ENCODE measurements at places on chromosomes 13 and 19.

- no peak for DNase-seq
Measured at GRCh38 chr13:112831196-112831595, 137.8 kb upstream of the MCF2L start.

DNA sequence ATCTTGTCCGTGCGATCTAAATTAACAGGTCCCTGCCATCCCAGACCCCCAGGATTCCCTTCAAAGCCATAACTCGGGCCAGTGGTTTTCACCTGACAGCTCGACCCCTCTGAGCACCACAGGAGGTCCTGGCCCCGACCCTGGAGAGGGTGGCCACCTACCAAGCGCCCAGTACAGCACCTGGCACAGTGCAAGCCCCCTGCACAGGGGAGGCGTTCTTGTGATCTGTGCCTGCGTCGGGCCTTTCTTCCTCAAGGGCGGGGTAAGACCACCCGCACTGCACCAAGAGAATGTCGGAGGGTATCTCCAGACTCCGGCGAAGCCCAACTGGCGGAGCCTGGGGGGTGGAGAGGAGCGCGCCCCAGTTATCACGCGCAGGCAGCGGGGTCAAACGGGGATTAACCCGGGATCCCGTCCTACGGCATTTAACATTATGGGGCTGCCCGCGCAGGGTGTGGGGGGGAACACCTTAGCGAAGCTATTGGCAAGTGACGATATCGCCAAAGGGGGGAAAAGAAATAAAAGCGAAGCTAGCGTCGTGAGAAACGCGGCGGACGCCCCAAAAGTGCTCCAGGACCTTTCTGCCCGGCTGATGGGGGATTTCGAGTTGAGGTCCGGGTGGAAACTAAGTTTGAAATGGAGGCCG is 1.3 kb upstream of the HNRNPL start:
- DNase-seq = peak; percentile 35

DNA sequence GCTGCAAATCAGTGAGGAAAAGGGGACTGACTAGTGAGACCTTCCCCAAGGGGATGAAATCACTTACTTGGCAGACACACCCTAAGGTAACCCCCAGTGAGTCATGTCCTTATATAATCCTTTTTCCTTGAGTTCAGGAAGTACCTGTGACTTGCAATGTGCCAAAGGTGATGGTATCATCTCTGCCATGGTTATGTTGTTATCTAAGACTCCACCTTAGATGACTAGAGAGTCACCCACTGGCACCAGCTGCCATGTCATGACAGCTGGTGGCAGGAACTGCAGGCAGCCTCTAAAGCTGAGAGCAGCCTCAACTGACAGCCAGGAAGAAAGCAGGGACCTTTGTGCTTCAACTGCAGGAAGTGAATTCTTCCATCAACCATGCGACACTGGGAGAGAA is 12.5 kb downstream of the PBX4 start:
- DNase-seq = no peak

DNA sequence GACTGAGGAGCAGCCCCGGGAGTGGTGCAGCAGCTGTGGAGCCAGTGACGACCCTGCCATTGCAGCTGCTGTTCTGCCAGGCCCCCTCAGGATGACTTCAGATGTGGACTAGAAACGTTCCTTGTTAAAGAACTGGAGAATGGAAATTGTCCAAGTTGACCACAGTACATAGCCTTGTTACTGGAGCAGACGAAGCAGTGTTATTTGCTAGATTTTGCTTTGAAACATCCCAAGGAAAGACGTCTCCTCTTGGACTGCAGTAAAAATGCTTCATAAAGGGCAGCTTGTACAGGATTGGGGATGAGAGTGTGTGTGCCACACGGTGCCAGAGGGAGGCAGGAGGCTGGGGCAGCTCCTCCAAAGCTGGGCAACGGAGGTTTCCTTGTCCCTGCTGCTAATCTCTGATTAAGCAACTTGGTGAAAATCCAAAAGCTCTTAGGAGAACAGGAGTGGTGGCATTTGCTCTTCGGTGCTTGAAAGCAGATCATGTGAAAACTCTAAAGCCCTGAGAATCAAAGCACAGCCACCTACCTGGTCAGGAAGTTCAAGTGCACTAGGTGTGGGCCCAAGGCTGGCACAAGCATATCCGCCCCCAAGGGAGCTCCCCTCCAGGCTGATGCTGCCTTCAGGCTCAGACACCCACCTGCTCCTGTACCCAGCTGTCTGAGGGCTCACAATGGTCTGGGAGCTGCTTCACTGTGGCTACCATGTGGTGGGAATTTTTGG is 34.5 kb downstream of the SHISA2 start:
- DNase-seq = no peak

GRCh38 chr19:13841962-13842290 is 35.0 kb upstream of the NANOS3 start:
- DNase-seq = no peak

DNA sequence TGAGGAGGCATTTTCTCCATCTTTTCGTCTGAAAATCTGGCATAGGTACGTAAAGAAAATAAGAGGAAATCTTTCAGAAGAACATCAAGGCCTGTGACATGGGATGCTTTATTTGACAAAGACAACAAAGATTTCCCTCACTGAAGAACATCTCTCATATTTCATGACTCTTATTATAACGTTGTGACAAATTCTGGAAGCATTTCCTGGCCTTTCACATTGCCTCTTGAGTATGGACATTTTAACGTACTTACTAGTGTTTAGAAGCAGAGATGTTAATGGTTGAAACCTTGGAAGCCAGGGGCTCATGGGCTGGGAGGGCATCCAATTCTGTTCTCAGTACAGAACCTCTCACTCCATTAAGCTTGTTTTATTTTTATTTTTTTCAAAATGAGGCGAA is 210.8 kb downstream of the DCT start:
- DNase-seq = no peak

- no peak for DNase-seq
Measured at GRCh38 chr13:93535251-93535650, 308.6 kb downstream of the GPC6 start.

DNA sequence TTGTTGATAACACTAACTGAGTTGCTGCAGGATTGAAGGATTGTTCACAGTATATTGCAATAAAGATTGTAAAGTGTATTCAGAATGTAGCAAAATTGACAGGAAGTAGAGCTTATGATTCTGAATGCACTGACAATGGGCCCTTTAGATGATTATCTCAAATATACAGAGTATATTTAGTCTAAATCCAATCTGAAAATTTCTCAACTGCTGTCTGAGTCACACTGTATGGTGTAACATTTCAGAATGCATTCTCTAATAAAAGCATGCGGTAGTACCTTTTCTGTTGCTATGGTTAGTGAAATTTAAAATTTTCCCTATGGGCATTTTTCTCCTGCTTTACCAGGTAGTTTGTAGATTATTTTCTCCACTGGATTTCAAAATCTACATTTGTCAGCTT is 365.2 kb downstream of the PCDH17 start:
- no peak for DNase-seq

DNA sequence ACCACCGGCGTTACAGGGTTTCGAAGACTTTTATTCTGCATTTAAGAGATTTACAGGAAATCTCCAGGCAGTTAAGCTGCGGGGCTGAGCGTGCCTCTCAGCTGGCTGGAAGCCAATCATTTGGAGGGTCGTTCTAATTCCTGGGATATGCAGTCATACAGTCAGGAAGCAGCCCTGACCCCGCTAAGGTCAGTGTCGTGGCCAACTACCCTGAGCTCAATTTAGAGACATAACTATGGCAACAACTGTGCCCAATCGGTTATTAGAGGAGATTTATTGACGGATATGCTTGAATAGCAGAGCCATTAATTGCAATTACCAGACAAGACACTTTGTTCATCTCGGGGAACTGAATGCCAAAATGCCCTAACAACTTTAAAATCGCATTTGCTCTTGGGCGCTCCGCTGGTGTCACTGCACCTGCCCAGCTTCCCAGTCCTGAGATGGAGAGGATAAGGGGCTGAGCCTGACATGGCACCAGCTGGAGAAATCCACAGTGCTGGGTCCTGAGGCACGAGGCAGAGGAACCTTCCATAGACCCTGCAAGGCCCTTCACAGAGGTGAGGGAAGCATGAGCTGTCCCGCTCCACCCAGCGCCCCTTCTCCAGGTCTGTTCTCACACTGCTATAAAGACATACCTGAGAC is 15.1 kb upstream of the ZNF507 start:
- no peak for DNase-seq

GRCh38 chr19:33905473-33905936 is 108.8 kb downstream of the KCTD15 start:
- DNase-seq = peak; percentile 25

GRCh38 chr13:37665420-37665819 is 66.9 kb upstream of the POSTN start:
- DNase-seq = no peak

DNA sequence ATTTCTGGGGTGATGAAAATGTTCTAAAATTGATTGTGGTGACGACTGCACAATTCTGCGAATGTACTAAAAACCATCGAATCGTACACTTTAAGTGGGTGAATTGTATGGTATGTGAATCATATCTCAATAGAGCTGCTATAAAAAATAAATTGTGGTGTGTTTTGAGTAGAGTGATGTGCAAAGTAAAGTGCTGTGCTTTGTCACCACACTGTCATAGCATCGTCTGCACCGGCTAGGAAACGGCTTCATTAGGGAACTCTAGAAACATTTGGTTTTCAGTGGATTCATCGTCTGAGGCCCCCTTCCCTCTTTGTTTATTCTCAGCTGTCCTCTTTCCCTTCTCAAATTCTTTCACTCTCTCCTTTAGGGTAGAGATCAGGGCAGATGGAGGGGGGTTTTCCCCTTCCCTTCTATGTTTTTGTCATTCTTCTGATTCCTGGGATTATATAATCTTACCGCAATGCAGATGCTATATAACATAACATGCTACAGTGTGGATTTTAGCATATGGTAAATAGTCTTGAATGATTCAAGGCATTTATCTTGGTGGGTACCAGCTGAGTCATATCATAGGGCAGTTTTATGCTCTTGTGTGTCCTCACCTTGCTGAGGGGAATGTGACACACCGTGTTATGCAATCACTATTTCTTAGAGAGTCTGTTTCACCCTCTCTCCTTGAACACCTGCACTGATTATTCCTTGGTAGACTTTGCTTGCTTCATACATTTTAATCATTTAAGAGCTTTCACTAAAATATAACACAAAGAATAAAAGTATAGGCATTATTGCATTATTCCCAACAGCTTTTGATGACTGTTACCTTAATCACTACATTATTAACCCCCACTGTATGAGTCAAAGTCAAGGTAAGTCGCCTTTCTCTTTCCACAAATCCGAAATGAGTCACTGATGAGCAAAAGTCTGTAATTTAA is 239.4 kb downstream of the DCLK1 start:
- no peak for DNase-seq

- DNase-seq = no peak
Measured at GRCh38 chr19:51691584-51692428, 1.3 kb upstream of the SPACA6 start.

DNA sequence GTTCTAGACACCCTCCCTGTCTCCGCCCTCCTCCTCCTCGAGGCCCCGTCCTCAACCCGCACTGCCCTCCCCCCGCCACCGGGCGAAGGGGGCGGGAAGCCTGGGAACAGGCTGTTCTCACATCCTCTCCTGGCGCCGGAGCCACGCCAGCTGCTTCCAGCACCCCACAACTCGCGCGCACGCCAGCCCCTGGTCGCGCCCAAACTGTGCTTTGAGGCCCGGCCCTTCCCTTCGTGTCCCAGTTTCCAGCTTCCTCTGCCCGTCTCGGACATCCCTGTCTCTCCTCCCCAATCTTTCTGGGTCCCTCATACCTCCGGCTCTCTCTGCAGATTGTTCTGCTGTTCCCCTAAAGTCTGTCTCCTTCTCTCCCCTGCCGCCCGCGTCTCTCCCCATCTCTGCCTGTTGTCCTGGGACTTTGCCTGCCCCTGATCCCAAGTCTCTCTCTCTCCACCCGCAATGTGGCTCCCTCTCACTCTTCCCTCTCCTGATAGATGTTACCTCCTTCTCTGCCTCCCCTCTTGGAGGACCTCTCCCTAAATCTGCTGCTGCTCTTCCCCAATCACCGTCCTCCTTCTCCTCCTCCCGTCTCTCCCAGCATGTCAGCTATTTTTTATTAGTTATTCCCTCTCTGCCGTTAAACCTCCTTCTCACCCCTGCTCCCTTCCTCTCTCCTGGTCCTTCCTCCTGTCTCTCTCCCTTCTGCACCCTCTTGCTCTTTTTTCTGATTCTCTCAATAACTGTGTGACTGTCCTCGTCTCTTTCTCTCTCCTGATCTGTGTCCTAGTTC is 14.2 kb downstream of the DPF1 start:
- peak; percentile 88 for DNase-seq

- no peak for DNase-seq
Measured at GRCh38 chr19:39533003-39533512, 406 bp upstream of the EID2B start.

DNA sequence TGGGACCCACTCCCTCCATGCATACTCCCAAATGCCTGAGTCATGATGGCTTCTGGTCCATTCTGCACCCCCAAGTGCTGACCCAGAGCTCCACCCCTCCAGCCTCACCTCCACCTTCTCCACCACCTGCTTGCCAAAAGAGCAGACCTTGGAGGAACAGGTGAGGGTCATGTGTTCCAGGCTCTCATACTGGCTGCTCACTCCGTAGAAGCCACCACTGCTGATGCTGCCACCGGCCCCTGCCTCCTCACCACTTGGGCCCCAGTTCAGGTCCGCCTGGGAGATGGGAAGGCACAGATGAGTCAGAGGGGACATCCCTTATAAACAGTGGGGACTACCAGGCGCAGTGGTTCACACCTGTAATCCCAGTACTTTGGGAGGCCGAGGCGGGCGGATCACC is 7.9 kb downstream of the CD37 start:
- no peak for DNase-seq

DNA sequence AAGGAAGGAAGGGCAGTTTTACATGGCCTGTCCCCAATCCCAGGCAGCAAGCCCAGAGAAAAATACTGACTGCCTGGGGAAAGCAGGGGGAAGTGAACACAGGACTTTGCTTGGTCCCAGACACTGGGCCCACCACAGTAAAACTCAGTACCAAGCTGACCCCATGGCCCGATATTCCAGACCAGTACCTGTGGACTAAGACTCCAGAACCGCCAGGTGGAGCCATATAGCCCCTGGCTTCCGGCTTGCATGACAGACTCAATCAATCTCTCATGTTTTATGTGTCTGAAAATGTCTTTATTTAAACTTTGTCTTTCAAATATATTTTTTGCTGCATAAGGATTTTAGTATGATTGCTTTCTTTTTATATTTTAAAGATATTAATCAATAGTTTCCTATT is 767.9 kb upstream of the SLITRK6 start:
- no peak for DNase-seq

GRCh38 chr13:99911965-99912566 is 59.5 kb downstream of the ZIC5 start:
- no peak for DNase-seq

DNA sequence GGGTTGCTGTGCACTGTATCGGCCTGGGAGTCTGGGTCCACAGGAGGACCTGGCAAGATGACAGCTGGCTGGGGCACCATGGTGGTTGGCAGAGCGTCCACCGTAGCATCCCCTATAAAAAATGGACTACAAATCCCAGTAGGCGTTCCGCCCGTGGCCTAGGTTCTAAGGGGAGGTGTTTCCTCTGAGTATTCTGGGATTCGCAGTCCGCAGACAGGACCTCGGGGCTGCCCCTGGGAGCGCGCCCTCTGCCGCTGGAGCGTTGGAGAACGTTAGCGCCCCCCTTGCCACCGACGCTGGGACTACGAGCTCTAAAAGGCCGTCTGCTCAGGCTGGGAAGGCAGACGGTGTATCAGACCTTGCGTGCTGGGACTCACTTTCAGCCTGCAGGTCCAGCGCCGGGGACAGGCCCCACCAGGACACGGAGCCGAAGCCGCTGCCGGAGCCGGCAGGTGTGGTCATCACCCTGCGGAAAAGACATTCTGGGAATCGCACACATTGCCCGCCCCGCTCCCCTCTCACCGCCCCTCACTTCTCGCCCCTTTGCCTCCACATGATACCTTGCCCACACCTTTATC is 372 bp downstream of the DNAAF3 start:
- peak; percentile 47 for DNase-seq

- peak; percentile 33 for DNase-seq
Measured at GRCh38 chr19:1767464-1767933, 14.2 kb downstream of the ONECUT3 start.

All from left ventricle myocardium inferior (tissue), 1 donor.